ENCODE measurements at places on chromosomes 13 and 19.
A peak's percentile ranks its signal among the peaks of the same experiment; 100 is the strongest.

DNA sequence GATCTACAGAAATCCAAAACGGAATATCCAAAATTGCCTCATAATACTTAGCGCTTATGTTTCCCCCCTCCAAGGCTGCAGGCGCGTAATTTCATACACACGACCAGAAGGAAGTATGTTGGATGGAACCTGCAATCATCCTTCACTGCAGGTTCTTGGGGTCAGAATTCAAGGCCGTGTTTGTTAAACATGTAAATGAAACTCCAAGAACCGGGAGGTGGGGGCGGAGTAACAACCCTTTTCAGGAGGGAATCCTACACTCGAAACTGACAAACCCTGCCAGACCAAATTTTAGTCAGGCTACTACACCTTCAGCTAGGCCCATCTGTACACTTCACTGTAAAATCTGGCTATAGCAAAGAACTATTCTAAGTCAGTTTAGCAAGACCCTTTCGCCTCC lies 1.3 kb downstream of the ZNF607 start:
- no peak for DNase-seq

GRCh38 chr13:44752164-44752563 lies 176.0 kb upstream of the TSC22D1 start:
- no peak for DNase-seq

GRCh38 chr13:35768073-35768472 lies 291.6 kb upstream of the MAB21L1 start:
- DNase-seq = no peak

GRCh38 chr13:54210397-54211049 lies 1181.9 kb downstream of the OLFM4 start:
- no peak for DNase-seq

DNA sequence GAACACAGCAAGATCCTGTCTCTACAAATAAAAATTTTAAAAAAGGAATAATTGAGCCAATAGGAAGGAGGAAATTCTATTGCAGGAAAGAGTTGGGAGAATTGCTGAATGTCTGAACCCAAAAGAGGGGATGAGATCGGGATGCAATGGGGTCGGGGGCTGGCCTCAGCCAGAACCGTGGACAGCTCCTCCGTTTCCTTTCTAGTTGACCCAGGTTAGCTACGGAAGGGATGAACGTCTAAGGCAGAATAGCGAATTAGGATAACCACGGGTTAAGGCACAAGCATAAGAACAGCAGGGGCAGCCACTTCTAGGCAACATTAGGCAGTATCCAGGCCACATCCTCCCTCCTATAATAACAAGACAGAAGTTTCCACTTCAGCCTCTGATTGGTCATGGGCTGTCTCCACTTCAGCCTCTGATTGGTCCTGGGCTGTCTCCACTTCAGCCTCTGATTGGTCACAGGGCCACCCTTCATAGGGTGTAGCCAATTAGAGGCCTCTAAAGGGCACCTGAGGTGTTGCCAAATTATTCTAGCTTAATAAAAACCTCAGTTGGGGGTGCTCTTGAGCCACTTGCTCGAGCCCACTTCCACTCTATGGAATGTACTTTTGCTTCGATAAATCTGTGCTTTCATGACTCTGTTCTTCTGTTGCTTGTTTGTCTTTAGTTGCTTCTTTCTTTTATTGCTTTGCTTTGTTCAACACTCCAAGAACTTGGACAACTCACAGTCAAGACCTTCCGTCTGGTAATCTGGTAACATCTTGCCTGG lies 24.9 kb upstream of the TPM4 start:
- no peak for DNase-seq

- peak; percentile 88 for DNase-seq
Measured at GRCh38 chr19:46975925-46976782, 43.5 kb upstream of the NPAS1 start.

DNA sequence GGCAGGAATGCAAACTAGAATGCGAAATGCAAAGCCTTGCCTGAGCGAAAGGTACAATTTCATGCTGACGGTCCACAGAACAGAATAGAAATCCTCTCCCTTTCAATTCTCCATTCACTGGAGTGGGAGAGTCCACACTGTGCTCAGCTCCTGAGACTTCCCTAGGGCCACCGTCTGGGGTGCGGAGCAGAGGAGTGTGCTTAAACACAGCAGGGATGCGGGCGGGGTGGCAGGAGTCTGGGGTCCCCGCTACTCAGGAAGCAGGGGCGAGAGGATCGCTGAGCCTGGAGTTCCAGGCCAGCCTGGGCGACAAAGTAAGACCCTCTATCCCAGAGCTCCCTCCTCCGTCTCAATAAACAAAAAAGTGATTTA lies 552 bp upstream of the ZNF816 start:
- DNase-seq = no peak

DNA sequence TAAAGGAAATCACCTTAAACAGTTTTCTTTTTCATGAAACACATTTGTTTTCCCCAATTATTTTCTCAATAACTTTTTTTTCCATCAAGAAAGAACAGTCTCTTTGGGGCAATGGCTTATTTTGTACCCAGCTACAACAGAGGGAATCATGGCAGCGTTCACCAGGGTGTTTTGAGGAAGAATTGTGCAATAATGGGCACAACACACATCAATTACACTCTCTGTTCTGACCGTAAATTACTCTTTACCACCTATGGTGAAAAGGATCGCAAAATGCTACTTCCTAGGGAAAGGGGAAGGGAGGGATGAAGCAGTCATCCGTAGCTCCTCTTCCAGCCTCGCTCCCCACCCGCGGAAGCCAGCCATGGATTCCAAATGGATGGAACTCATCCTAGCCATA lies 38.6 kb downstream of the TMTC4 start:
- no peak for DNase-seq

- no peak for DNase-seq
Measured at GRCh38 chr19:17323300-17323963, 11.2 kb downstream of the ANO8 start.

- no peak for DNase-seq
Measured at GRCh38 chr13:36814465-36814864, 4.6 kb upstream of the RFXAP start.

DNA sequence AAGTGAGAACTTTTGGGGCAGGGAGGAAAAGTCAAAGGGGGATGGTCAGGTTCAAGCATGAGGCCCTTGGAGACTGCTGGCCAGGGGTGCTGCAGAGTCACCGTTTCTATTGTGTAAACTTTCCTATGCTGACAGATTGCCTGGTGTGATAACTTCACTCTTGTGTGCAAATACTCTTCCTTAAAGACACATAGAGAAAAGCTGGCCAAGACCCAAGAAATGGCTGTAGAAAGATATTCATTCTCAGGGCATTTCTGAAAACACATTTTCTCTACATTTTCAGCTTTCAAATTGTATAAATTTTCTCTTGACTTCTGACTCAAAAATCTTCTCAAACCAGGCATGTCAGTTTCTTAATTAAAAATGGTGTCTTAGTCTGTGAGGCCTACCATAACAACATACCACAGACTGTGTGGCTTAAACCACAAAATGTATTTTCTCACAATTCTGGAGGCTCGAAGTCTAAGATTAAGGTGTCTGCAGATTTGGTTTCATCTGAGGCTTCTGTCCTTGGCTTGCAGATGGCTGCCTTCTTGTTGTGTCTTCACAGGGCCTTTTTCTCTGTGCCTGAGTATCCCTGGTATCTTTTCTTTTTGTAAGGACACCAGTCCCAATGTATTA lies 304.5 kb downstream of the KCNRG start:
- DNase-seq = no peak

- no peak for DNase-seq
Measured at GRCh38 chr13:62659365-62659764, 1243.7 kb upstream of the PCDH20 start.

GRCh38 chr13:28324181-28324789 lies 170.6 kb downstream of the FLT1 start:
- DNase-seq = peak; percentile 86

- no peak for DNase-seq
Measured at GRCh38 chr13:47459512-47459911, 541.6 kb downstream of the SUCLA2 start.

DNA sequence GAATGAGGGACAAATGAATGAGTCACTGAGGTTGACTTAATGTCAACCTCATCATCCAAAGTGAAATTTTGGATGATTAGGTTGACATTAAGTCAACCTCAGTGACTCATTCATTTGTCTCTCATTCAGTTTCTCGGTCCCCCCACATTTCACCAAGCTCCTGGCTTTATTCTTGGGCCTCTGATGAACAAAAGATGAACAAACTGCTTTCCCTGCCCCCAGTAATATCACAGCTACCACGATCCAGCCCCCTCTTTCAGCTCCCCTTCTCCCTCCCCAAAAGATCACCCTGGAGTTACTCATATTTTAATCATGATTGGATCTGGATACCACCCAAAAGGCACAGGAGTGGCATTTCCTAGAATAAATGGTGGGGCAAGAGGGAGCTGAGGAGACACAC lies 10.8 kb downstream of the CEACAM18 start:
- peak; percentile 15 for DNase-seq

DNA sequence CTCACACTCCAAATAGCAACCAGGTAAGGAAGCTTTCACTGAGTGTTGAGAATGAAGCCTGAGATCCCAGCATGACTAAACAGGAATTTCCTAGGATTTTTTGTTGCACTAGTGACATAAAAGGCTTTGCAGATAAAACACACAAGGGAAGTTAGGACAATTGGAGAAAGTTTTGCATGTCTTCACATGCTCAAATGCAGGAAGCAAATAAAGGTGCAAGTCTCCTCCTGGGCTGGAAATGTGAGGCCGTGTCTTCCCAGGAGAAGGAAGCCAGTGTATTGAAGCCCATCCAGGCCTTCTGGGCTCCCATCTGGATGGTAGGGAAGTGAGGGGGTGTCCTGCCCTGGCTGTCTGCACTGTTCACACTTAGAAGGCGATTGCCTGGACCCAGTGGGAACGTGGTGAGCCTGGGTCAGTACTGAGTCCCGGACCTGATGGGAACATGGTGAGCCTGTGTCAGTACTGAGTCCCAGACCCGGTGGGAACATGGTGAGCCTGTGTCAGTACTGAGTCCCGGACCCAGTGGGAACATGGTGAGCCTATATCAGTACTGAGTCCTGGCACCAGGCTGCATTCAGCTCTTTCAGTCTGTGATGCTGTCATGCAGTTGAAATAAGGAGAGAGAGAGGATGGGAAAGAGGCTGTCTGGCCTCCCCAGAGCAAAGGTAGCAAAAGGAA lies 38.7 kb downstream of the SIAH3 start:
- peak; percentile 64 for DNase-seq

GRCh38 chr13:29024783-29025182 lies 204.6 kb downstream of the MTUS2 start:
- no peak for DNase-seq

- DNase-seq = no peak
Measured at GRCh38 chr19:10920781-10921180, 7.7 kb downstream of the YIPF2 start.

All from osteocyte (in vitro differentiated cells).